Activated CD8-positive, alpha-beta memory T cell treated with anti-CD3 and anti-CD28 coated beads for 48 hours (primary cell): ENCODE measurements at places on chromosomes 7 and 10.

DNA sequence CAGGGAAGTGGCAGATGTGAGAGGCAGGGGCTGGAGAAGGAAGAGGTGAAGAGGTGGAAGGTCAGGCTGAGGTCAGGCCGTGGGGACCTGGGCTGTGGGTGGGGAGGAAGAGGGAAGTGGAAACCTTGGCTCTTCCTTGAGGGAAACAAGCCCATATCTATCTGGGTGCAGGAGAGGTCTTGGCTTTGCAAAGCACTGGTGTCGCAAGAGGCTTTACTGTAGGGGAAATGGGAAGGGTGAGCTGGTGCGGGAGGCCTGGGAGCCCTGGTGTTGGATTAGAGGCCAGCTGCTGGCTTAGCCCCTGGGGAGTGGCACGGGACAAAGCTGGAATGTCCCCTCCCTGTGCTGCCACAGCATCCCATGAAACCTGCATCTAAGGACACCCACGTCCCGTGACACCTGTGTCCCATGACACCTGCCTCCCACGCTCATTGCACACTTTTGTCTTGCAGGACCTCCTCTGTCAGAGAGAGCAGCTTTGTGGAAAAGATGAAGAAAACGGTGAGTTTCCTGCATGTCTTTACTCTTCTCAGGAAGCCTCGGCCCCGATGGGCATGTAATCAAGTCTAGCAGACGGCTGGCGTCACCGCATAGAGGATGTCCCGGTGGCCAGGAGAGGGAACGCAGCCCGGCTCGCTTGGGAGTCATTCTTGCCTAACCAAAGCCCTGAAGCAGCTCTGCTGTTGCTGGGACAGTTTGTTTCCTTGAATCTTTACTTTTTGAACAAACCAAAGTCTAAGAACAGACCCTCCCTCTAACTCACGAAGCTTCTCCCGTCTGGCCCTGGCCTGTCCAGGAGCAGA lies 22.2 kb downstream of the TMEM120A start:
- DNase-seq, result no peak

DNA sequence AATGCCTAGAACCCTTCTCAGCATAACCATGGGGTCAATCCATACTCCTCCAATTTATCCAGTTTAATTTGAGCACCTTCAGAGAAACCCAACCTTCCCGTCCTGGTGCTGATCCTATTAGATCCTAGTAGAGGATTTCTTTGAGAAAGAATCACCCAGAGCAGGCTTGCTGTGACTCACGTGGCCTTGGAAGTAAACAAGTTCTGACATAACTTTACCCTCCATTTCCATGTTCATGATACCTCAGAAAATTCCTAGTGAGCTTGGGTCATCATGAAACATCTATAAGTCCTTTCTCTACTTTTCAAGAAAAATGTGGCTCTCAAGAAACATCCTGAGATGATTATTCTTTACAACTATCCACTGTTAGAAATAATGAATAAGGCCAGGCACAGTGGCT lies 71.7 kb downstream of the PRLHR start:
- DNase-seq, result no peak

DNA sequence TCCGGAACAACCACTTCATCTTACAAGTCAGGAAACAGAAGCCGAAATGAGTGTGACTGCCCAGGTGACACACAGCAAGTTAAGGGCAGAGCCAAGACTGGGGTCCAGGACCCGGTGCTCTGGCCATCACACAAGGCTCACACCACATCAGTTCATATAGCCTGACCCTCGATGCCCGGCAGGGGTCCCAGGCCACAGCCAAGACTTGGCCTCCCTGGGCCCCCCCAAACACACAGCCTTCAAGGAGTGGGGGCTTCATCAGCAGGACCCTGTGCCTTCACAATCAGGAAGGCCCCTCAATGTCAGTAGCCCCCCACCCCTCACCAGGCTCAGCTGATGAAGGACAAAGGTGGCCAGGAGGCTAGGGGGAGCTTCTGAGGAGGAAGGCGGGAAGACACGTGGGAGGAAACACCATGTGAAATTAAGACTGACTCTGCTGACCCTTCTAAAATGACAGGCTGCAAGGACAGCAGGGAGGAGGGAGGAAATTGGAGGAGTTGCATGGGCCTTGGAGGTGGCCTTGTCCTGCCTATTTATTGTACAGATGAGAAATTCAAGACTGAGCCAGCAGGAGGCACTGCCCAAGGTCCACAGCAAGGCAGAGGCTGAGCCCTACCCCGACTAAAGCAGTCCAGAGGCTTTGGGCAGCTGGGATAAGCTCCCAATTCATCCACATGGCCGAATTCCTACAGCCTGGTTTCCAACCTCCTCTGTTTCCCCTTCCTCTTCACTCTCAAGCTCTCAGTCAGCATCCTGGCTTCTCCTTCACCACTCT lies 216.1 kb upstream of the ZMIZ1 start:
- no peak for DNase-seq

GRCh38 chr7:18040196-18040595 lies 12.6 kb upstream of the PRPS1L1 start:
- no peak for DNase-seq

DNA sequence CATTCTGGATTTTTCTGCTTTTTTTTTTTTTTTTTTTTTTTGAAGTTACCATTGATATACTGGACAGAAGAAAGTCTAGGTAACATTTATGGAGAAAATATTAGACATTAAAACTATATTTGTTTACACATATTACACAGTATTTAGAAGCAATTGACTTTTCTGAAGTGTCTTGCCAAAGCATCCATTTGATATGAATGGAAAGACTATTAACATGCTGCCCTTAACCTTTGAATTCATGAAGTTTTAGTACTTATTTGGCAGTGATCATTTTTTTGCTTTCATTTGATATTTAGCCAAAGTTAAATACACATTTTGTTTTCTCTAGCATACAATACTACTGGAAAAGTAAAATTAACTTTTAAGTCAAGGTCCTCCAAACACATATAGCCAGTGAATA lies 210.0 kb downstream of the SEMA3A start:
- no peak for DNase-seq

DNA sequence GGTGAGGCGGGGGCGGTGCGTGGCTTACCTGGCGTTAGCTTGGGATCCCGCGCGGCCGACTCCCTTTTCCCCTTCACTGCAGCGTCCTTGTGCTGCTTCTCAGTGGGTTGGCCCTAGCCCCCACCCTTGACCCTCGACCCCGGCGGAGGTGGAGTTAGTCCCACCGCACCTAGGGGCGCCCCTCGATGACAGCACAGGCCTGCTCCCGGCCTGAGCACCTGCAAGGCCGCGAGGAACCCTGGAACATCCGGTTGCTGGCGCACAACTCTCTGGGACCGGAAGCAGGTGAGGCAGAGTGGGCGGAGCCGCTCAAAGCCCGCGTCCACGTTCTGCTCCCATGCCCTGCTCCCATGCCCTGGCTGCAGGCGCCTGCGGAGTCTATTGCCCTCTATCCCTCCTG lies 266.9 kb downstream of the USP6NL start:
- DNase-seq, result no peak

DNA sequence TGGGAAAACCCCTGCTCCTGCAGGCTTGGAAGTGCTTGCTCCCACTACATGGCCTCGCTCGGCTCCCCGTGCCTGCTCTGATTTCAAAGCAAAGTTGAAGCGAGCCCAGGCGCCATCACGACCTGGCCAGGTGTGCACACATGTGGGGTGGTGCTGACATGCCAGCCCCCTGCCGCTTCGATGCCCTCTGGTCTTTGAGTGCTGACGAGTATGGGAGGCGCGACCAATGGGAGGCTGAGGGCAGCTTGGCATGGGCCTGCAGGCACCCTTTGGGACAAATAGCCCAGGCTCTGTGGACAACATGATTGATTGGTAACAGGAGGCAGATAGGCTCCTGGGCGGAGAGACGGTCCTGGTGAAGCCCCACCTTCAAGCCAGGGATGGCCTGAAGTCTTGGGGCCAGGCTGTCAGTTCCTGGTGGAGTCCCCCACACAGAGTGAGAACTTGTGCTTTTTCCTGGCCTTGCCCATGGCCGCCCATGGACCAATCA lies 252.4 kb upstream of the SEMA3A start:
- no peak for DNase-seq

- no peak for DNase-seq
Measured at GRCh38 chr10:15814565-15814964, 45.7 kb downstream of the MINDY3 start.

- DNase-seq, result no peak
Measured at GRCh38 chr10:70579234-70580002, 23.1 kb downstream of the PRF1 start.

DNA sequence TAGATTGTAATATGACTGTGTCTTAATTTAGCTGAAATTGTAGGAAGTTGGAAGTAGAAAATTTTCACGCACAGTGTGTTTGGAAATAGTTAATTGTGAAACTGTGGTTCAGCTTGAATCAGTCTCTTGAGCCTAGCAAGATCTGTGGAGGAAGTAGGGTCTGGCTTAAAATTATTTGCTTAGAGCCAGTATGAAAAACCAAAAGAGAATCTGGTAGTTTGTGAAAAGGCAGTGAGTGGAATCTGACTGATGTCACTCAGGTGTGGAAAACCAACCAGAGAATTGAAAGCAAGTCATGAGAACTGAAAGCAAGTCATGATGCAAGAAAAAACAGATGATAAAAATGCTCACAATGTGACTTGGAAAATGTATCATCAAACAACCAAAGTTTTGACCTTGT lies 11.5 kb downstream of the LIPJ start:
- DNase-seq, result no peak

- DNase-seq, result no peak
Measured at GRCh38 chr10:80687476-80687789, 149.7 kb downstream of the SH2D4B start.

GRCh38 chr7:157337316-157338149 lies 729 bp downstream of the DNAJB6 start:
- DNase-seq, result peak; percentile 40

DNA sequence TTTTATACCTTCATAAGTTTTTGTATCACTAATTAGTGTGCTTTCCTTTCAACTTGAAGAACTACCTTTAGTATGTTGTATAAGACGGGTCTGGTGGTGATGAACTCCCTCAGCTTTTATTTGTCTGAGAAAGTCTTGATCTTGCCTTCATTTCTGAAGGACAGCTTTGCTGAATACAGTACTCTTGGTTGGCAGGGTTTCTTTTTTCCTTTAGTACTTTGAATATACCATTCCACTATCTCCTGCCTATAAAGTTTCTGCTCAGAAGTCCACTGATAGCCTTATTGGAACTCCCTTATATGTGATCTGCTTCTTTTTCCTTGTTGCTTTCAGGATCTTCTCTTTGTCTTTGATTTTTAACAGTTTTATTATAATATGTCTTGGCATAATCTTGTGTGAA lies 230.9 kb downstream of the HPSE2 start:
- DNase-seq, result no peak

- DNase-seq, result no peak
Measured at GRCh38 chr10:83723080-83723479, 416.2 kb upstream of the GHITM start.

- no peak for DNase-seq
Measured at GRCh38 chr10:74624501-74624900, 201.9 kb upstream of the KAT6B start.

DNA sequence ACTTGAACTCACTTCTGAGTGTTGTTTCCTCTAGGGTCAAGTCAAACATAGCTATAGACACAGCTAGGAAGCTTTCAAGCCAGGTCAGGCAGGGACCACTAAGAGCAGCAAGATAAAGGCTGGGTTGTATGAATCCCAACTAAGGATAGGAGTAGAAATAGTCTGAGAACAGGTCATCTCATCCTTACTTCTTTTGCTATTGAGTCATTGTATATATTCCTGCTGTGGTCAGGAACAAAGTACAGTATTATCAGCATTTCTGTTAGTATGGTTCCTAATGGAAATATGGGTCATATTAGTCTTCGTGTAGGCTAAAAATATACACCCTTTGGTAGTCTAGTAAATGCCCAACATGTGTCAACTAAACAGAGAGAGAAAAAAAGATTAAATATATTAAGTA lies 145.3 kb downstream of the BTAF1 start:
- DNase-seq, result no peak

DNA sequence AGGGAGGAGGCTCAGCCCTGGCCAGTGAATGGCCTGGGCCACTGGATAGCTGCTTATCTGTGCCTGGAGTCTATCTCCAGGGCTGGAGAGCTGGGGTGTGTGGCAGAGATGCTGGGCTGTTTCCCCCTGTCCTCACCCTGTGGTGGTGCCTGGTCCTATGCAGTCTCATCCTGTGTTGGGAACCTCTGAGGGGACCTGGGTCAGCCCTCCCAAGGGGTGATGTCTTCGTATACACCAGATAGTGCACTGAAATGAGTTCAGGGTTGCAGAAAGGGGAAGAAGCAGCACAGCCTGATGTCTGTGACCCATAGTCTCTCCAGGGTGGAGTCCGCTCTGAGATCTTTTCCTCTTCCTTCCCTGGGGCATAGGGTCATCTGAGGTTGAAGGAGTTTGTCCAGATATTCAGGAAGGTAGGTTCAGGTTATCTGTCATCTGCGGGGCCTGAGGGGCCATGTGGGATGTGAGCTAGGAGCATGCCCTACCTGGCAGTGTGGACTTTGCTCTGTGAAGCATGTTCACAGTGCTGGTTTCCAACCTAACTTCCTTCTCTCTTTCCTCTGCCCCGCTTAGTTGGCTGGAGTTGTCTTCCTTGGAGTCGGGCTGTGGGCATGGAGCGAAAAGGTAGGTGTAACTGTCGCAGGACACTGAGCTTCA lies 33.4 kb upstream of the SH2D4B start:
- no peak for DNase-seq

GRCh38 chr10:780536-781524 lies 91.4 kb upstream of the DIP2C start:
- DNase-seq, result no peak

DNA sequence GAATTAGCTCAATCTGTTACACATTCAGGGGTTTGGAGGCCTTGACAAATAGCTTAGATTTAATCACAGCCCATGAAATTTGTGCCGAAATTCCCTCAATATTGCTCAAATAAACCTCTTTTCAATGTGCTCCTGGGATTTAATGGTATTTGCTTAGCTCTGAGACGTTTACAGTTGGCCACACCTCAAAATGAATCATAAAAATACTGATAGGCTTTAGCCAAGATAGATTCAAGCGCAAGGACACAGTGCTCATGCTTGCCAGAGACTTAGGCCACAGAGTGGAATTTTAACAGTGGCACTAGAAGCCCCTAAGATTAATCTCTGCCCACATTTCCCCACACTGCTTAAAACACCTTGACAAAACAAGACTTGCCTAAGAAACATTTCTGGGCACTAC lies 2.3 kb upstream of the SEMA3C start:
- no peak for DNase-seq

DNA sequence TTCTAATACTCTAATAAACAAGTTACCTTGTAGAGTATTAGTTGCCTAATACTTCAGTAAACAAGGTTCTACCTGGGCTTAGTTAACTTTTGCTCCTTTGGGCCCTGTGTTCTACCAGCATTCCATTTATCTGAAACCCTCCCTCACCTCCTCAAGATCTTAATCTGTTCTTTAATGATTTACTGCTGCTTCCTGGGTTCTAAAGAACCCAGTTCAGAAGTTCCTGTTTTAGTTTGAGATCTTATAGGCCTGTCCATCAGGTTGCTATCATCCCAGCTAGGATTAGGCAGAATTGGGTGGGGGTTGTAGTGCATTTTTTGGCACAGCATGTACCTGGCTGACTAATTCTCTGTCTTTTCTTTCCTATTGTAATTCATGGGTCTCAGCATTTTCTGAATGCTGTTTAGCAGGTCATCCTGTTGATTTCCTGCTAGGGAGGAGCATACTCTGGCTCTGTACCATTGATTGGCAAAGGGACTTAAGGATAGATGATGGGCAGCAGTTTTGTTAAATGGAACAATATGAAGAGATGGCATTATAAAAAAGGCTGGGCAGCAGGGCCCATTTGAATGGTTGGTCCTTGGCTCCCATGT lies 53.7 kb upstream of the TMEM248 start:
- DNase-seq, result no peak
